Stimulated activated CD4-positive, alpha-beta T cell treated with anti-CD3 and anti-CD28 coated beads, Interleukin-2, amount 100 ng/mL, for 24 hours (primary cell): ENCODE measurements at places on chromosomes 6 and 20.

- no peak for DNase-seq
These were observed 48.1 kb upstream of the HLA-E start for GRCh38 chr6:30441171-30441570.

DNA sequence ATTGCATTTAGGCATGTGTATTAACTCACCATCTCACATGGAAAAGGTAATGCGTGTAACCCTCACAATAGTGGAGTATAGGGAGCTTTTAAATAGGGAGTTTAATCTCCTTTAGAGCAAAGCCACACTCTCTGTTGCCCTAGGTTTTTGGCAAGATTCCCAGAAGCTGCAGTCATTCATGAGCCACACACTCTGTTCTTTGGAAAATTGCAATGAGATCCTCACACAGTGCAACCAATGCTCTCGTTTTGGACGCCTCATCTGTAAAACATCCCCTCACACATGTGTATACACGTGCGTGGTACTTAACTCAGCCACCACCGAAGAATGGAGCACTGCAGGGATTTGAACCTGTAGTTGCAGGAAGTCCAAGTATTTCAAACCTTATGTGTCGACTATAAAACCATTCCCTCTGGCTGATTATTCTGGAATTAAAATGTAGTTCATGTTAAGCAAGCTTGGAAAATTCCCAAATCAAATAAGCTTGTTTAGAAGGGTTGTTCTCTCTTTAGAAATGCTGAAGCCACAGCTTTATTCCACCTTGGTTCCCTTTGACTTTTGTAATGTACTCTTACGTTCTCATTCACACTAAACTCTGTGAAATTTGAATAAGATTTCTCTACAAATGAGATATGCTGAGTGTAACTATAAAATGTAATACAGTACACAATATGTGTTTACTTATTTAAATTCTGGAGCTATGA, 489.8 kb upstream of the MANEA start:
- no peak for DNase-seq

DNA sequence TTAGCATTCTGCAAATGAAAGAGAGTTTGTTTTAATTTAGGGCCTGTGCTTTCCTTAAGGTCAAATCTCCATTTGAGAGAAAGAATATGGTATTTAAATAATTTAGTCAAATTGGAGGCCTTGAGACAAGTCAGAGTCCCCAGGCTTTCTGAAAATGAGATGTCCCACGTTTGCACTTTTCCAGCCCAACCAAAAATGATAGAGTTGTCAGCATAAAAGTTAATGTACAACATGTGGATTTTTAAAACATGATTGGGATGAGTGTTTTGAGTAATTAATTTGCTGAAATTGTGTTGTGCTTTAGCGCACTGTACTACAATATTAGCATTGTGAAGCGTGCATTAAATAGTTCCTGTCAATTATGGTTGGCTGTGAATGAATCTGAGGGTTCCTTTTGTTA, 10.0 kb downstream of the CD83 start:
- no peak for DNase-seq

DNA sequence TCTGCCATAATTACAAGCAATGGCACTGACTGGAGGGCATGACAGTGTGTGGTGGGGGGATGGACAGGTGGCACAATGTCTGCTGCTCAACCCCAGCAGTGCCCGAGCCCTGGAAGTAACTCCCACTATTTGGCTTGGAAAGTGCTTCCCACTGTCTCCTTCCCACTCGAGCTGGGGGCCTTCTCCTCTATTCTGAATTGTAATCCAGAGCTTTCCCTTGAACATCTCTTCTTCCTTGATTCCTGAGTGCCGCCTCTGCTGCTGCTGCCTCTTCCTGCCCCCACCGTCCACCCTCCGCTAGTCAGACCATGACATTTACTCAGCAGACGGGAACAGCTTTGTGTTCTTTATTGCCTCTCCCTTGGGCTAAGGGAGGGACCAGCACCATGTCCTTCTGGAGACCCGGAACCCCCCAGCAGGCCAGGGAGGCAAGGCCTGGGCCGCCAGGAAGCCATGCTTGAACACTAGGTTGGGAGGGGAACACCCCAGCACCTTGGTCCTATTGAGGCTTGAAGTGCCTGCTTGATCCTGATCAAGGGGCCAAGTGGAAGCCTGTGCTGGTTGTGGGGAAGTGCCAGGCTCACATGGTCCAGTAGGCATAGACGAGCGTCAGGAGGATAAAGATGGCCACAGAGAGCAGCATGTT, 17.0 kb downstream of the CCDC167 start:
- DNase-seq = no peak

DNA sequence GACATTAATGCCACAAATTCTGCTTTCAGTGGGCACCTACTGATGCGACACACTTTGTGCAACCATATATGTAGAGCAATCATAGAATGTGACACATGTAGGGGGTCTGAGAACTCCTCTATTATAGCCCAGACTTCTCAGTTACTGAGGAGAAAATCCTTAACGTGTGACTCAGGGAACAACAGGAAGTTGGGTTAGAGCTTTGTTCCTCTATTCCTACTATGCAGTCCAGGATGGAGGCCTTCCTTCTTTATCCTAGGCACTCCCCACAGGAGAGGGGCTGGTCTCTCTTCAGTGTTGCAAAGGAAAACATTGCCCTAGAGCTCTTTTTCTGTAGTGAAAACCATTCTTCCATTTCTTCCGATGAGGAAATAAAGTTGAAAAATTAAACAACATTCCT, 39.6 kb upstream of the RCAN2 start:
- no peak for DNase-seq
